Fibroblast of pulmonary artery (primary cell): ENCODE measurements at places on chromosomes 7 and 10.

DNA sequence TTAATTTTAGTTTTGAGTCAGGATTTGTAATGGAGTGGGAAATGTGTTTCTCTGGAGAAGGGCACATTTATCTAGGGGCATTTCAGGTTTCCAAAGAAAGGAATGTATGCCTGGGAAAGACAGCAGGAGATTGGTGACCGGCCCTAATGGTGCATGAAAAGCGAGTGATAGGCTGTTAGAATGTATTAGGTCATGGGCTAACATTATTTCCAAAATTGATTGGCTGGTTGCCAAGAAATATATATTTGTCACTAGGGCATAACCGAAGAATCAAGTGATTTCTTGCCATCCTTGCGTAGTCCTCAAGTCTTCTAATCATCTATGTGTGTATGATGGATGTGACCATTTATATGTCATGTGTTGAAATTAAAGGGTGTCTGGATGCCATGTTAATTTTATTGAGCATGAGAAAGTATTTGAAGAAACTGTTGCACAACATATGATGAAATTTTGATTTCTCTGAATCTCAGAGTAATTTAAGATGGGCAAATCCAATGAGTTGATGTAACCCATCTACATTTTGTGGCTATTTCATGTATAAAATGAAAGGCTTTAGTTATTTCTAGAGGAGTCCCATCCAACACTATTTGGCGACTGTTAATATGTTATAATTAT is 248.4 kb downstream of the BMPER start:
- DNase-seq: peak; percentile 38

- no peak for DNase-seq
Observed at GRCh38 chr7:2880051-2880450, 35.9 kb upstream of the GNA12 start.

DNA sequence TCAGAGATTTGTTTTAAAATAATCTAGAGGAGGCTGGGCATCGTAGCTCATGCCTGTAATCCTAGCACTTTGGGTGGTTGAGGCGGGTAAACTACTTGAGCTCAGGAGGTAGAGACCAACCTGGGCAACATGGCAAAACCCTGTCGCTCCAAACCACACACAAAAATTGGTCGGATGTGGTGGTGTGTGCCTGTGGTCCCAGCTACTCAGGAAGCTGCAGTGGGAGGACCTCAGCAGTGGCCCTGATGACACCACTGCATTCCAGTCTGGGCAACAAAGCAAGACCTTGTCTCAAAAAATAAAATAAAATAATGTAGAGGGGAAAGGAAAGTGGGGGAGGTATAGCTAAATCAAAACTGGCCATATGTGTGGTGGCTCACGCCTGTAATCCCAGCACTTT is 13.9 kb upstream of the PPP3CB start:
- DNase-seq: no peak

- DNase-seq: no peak
Observed at GRCh38 chr7:51128545-51129435, 187.8 kb downstream of the COBL start.

- no peak for DNase-seq
Observed at GRCh38 chr7:122315507-122316466, 11.2 kb upstream of the FEZF1 start.

- no peak for DNase-seq
Observed at GRCh38 chr10:8033812-8034465, 20.5 kb upstream of the GATA3 start.

DNA sequence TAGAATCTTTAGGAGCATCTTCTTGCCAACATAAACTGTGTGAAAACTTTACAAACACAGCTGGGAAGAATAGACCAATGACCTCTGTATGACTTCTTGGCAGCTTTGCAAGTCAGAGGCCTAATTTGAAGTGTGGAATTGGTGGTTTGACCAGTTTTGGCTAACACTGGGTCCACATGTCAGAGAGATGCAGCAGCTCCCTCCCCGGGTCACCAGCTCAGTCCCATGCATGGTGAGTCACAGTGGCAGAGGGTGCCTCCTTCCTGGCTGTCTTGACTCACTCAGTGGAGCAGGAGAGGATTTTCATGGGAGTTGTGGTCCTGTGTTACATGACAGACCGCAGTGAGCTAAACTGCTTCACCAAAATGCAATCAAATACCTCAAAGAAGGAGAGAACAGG is 8.2 kb upstream of the STARD3NL start:
- peak; percentile 49 for DNase-seq

DNA sequence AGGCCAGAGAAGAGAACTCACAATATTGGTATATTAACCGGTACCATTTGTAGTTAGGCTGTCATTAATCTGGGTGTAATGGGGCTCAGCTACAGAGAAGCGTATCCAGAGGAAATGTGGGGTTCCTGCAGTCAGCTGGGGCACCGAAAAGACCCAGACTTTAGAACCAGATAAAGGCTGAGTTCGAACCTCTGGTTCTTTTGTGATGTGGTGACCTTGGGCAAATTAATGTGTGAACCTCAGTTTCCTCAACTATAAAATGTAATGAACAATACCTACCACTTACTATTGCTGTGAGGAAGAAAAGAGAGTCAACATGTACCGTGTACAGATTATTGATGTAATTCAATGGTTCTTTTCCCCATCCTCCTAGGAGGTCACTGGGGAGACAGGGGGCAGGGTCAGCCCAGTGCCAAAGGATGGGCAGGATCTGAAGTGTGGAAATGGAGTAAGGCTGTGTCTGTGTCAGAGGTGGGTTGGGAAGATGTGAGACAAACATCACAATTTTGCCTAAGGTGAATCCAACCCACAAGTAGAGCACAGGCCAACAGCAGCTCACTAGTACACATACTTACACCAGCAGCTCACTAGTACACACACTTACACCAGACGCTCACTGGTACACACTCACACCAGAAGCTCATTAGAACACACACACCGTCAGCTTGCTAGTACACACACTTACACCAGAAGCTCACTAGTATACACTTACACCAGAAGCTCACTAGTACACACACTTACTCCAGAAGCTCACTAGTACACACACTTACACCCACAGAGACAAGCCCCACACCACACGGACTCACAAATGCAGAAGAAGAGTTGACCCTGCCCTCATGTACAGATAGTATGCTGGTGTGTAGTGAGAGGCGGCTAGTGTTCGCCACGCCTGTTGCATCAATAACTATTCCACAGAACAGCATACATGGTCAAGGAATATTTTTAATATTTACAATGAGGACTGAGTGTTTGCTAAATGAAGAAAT is 28.0 kb downstream of the PRSS2 start:
- no peak for DNase-seq

DNA sequence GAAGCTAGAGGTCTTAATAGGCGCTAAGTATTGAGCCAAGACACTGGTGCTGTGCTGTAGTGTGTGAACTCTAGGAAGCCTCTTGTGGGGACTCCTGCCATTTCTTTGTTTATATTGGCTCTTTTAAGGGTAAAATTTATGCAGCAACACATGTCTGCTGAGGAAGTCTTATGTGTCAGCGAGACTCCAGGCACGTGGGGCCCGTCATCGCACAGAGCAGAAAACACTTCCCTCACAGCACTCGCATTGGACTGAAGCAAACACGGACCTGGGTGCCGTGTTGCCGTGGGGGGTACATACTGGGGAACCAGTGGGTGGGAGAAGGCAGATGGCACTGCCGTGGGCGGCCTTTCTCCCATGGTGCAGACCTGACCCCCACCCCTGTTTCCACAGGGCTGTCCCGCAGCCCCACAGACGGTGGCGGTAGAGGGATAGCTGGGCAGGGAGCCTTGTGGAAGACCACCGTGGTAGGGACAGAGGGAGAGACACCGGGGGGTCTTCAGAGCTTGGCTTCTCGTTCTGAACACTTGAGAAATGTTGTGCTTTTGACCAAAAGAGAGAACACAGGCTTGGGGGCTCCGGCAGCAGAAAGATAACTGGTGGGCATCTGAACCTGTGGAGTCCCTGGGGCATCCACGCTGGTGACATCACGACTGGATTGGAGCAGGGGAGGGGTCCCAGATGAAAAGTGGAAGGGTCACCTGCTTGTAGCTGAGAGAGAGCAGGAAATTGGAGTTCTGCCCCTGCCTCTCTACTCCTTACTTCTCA is 284.7 kb upstream of the SHH start:
- no peak for DNase-seq

DNA sequence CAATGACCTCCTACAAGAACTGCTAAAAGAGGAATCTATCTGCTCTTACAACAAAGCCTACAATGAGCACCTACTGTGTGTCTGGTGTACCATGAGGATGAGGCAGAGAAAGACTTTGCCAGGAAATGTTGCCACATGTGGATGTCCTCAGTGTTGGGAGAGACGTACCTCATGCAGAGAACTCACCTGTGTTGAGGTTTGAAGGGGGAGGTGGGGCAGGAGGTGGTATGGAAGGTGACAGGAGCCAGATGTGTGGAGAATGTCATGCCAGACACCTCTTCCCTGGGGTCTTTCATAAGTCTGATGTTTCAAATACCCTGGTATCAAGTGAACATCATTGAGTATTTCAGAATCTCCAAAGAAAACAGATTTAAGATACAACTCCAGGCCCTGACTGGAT is 220.1 kb upstream of the RNF32 start:
- no peak for DNase-seq

DNA sequence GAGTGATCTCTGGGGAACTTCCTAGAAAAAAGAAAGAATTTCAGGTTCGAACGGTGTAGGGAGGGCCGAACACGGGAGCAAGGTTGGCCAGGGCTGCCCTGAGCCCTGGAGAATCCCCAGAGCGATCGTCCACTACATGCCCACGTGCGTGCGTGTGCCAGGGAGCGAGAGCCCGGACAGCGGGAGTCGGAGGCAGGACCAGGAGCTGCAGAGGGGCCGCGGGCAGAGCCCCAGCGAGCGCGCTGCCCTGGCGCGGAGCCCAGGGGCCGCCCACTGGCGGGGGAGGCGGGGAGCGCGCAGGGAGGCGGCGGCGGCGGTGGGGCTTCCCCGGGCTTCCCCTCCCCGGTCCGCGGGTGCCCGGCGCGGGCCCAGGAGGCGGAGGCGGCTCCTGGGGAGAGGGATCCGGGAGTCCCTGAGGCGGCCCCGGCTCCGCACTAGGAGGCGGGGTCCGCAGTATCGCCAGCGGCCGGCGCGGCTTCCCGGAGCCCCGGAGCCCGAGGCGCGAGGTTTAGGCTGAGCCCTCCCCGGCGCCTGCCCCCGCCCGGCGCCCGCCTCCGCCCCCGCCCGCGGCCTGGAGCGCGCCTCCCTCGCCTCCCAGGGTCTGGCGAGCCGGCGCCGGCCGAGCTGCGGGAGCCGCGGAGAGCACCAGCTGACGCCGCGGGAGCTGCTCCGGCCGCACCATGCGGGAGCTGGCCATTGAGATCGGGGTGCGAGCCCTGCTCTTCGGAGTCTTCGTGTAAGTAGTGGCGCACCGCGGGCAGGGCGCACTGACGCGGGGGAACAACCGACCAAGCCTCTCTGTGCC is at the start of gene PLPP4:
Gene PLPP4, plus strand, starts transcription at position 602 of the 805 bp plus-strand sequence. Its CDS starts 79 bp downstream, at position 681.
- DNase-seq: peak; percentile 28

DNA sequence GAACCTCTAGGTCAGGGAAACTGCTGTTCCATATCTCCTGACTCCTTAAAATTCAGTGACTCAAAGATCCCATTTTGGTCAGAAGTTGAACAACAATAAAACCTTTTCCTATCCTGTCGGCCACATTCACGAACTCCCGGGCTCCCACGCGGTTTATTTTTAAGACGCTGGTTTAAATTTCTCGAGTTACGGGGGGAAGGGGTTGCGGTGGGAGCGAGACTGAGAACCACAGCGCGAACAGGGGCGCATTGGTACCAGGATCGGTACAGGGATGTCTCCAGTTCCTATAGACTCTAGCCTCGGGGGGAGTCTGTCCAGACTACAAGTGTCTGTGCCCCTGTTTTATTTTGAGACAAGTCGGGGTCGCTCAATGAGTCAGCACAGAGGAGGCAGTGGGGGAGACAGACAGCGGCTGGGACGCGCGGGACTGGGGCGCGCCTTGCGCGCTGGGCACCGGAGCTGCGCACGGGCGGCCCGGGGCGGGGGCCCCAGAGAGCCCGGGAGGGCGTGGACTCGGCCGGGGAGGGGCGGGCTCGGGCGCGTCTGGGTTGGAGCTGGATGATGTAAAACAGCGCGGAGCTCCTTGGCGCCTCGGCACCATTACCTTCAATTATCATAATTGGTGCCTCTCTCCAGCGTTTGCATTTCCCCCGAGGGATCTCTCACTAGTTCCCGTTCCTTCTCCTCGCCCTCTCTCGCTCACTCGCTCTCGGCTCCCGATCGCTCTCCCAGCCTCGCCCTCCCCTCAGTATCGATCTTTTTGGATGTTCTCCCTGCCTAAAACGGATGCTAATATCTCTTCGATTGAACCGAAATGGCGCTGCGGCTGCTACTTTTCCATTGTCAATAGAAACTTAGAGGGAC is 8.7 kb upstream of the BAMBI start:
- peak; percentile 37 for DNase-seq

DNA sequence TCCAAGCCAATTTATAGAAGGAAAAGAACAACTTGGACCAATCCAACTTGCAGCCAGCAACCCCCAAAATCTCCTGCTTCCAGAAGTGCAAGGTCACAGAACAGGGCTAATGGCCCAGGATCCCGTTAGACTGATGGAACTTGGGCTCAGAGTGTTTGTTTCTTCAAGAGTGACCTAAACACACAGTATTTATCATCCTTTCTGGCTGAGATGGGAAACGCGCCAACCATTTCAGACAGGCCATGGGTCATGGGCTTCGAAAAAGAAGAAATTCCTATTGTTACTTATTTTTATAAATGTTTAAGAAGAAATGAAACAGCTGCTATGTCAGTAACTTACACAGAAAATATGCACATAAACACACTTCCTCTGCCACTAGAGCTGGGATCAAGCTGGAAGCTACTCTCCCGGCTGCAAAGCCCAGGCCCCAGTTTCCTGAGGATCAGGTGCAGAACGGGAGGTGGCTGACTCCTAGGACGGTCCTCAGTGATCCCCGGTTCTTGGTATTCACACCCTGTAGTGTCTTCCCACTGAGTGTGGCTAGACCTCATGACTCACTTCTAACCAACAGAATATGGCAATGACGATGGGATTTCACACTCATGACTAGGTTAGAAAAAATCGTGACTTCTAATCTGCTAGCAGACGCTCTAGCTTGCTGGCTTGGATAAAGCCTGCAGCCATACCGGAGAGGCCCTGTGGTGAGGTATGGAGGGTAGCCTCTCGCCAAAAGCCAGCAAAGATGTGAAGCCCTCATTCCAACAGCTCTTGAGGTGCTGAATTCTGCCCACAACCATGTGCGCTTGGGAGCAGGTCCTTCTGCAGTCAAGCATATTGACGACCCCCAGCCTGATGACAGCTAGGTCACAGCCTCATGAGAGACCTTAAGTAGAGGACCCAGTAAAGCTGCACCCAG is 60.2 kb downstream of the CHST15 start:
- peak; percentile 40 for DNase-seq

DNA sequence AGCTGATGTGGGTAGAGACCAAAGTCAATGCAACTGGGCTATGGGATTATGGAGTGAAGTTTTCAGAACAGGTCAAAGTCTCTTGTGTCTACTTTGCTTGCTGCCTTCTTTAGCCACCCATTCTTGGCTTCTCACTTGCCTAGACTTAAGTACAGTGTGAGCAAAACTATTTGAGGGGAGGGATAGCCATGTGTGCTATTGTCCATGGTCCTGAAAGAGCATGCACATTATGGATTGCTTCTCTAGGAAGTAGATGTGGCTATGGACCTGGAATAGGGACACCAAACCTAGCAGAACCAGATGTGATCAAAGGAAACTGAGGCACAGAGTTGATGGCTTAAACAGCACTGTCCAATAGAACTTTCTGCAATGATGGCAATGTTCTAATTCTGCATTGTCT is 81.9 kb upstream of the ZNF800 start:
- peak; percentile 14 for DNase-seq
